Esophagus squamous epithelium (tissue), 5 donors: ENCODE measurements at places on chromosomes 4 and X. TPM values are rescaled to one million over a fixed set of nuclear protein-coding genes. Genes with fewer than 3 reads are reported as not detected.

The BMP3 gene
- total RNA-seq, result 0.53 TPM

The TEC gene
- 3.8 TPM for total RNA-seq

The POLN gene
- total RNA-seq, result 0.19 TPM

The DCAF4L1 gene
- under 0.01 TPM for total RNA-seq

The MAGEE2 gene
- total RNA-seq, result not detected

The AFM gene
- total RNA-seq, result not detected

The HAUS3 gene
- total RNA-seq, result 10.6 TPM

The NPY2R gene
- not detected for total RNA-seq

GRCh38 chr4:7929118-7929951 lies 10.3 kb downstream of the AFAP1 start:
- DNase-seq, result no peak

GRCh38 chr4:9987749-9988362 lies 33.4 kb downstream of the SLC2A9 start:
- no peak for DNase-seq

- DNase-seq, result no peak
Observed at GRCh38 chr4:84596826-84597225, 13.9 kb downstream of the CDS1 start.

DNA sequence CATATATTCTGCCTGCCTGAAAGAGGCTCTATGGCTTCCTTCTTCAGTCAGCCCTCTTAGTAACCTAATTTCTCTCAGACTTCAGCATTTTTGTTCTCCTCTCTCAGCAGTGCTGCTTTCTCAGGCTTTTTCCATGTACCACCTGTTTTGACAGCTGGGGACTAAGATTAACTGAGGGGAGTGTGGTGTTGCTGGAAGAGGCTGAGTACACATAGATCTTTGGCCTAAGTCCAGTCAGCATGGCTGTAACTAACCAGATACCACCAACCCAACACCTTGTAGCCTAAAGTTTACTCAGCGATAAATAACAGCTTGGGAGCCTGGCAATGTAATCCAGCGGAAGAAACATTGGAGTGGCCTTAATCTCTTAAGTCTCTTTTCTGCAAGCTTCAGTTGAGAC lies 85.5 kb downstream of the RTL3 start:
- DNase-seq, result no peak

GRCh38 chr4:76305033-76305687 lies 1.4 kb upstream of the STBD1 start:
- no peak for DNase-seq

DNA sequence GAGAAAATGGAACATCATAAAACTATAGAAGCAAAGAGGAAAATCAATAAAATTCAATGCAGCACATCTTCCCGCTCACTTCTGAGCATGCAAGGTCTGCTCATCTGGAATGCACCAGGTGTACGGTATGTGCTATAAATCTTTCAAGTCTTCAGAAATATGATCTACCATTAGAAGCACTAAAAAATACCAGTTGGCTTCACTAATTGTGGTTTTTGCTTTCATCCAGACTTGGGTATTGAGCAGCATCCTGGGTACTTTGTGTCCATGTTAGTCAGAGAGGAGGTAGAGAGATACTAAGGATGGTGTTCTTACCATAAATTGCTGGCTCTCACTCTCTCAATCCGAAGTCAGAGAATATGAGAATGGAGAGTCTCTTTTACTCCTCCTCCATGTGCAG lies 477.1 kb downstream of the PPARGC1A start:
- no peak for DNase-seq

GRCh38 chr4:152525878-152526277 lies 10.0 kb downstream of the FBXW7 start:
- no peak for DNase-seq

- DNase-seq, result no peak
Observed at GRCh38 chr4:121227341-121227792, 63.2 kb upstream of the TNIP3 start.

GRCh38 chr4:168723569-168723968 lies 226.7 kb downstream of the PALLD start:
- DNase-seq, result no peak

DNA sequence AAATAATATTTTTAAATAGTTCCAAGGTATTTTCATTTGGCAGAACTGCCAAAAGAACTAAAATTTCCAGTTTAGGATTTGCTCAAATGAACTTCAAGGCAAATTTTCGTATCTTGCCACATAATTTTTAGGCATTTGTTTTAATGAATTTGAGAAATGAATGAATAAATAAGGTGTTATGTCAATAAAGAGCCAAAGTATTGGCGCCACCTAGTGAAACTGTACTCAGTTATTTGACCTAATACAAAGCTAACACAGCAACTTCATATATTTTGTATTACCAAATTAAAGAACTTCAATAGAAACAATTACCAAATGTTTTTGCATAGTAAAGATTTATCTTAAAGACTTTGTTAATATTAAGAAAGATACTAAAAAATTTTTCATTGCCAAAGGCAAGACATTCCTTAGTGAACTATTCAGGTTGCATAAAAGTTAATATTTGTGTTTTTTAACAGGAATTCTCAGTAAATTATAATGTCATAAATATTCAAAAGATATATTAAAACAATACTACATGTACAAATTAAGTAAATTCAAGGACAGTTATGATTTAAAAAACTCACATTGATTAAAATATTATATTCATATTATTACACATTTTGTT lies 50.3 kb downstream of the STPG2 start:
- no peak for DNase-seq

DNA sequence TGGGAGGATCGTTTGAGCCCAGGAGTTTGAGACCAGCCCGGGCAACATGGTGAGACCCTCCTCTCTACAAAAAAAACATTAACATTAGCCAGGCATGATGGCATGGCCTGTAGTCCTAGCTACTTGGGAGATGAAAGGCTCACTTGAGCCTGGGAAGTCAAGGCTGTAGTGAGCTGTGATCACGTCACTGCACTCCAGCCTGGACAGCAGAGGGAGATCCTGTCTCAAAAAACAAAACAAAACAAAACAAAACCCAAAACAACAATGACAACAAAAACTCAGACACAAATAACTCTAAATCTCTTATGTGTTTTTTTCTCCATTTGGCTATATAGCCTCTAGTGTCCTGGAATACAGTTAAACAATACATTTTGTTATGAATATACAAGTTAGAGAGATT lies 127.3 kb upstream of the STK26 start:
- no peak for DNase-seq

DNA sequence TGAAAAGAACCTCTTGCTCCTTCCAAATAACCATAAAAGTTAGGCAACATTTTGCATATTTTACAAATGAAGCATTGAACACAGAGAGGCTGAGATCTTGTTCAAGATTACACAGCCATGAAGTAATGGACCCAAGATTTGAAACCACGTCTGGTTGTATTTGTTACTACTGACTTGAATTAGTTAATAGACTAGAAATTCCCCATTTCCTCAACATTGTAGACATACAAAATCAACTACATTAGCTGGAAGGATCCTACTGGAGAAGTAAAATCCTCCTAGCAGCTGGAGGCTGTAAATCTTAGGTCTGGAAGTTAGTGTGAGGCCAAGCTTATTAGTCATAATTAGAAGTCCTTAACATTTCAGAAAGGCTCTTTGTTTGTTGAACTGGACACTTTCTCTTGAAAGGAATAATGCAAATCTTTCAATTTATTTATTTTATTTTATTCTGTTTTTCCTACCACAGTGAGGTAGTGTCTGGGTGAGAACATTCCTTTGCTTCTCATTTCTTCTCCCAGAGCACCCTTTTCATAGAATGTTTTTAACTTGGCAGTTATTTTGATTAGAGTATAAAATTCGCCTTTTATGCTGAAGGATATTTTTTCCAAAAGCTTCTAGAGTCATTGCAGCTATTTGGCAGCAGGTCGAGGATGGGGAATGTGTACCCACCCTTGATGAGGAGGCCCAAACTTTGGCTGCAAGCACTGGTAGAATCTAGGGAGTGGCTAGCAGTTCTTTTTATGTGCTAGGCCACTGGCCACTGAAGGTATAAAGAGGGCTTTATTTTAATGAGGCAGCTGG lies 62.0 kb upstream of the CLNK start:
- DNase-seq, result no peak

GRCh38 chr4:84632092-84632491 lies 49.2 kb downstream of the CDS1 start:
- no peak for DNase-seq

DNA sequence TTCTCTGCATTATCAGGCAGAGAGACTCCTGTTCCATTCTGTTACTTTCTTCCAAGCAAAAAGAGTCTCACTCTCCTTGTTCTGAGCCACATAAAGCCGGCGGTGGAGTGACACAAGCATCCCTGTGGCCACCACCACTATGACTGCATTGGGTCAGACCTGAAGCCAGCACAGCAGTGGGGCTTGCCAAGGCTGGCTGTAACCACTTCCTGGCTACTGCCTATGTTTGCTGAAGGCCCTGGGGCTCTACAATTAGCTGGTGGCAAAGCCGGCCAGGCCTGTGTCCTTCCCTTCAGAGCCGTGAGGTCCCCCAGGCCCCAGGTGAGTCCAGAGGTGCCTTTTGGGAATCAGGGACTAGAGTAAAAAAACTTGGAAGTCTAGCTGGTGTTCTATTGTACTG lies 31.8 kb downstream of the PLAC8 start:
- DNase-seq, result no peak
